HFFc6 (cell line): ENCODE measurements at places on chromosomes 16 and 17. TPM values are rescaled to one million over a fixed set of nuclear protein-coding genes. Genes with fewer than 3 reads are reported as not detected.
A peak's percentile ranks its signal among the peaks of the same experiment; 100 is the strongest.

GRCh38 chr17:45040459-45040858 is 11.0 kb downstream of the DCAKD start:
- no peak for DNase-seq

The KRT25 gene
- total RNA-seq: not detected in 3 replicates

DNA sequence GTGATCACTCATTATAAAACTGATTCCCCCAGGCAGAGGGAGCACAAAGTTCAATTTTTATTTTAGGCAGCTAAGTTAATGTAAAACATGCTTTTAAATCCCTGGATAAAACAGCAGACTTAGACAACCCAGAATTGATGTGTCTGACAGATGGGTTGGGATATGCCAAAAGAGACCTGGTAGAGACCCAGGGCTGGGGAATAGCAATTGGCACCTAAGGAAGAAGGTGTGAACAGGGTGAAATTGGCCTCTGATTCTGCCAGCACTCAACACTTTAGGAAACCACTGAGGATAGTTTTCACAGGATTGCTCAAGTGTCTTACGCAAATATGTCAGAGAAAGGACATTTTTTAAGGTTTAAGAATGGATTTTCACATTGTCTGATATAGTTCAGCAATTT is 938.2 kb upstream of the CDH8 start:
- DNase-seq: no peak

- no peak for DNase-seq
Observed at GRCh38 chr16:65525707-65526106, 403.8 kb upstream of the CDH11 start.

The GPR142 gene
- total RNA-seq: not detected in 3 replicates

DNA sequence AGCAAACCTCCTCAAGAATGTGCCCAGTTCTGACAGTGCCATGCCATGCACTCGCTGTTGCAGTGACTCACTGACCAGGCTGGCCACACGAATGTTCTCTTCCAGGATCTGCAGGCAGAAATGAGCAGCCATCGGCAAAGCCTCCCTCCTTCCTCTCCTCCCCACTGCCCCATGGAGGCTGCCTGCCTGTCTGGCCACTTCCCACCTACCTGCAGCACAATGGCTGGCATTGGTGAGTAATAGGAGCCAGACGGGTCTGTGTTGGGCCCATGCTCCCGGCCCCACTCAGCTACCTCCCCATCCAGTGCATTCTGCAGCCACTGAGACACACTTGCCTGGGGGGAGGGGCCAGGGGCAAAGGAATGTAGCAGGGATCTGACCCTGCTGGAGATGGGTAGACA is 2.8 kb upstream of the MATCAP1 start:
- DNase-seq: peak; percentile 64

The CMTM2 gene
- not detected in 3 replicates for total RNA-seq

GRCh38 chr16:66309215-66309807 is 57.2 kb upstream of the CDH5 start:
- no peak for DNase-seq
